ENCODE measurements at places on chromosomes 1 and 21. TPM values are rescaled to one million over a fixed set of nuclear protein-coding genes. Genes with fewer than 3 reads are reported as not detected.

PTPRC gene
- total RNA-seq: 4.5 TPM

TMEM81 gene
- 0.22 TPM for total RNA-seq

TNNT2 gene
- not detected for total RNA-seq

SIPA1L2 gene
- total RNA-seq: 45.0 TPM

MYOM3 gene
- 0.02 TPM for total RNA-seq

ZNF684 gene
- 6.6 TPM for total RNA-seq

DNALI1 gene
- 0.49 TPM for total RNA-seq

CYP4B1 gene
- total RNA-seq: not detected

PGM1 gene
- total RNA-seq: 119 TPM

CFHR3 gene
- total RNA-seq: not detected

SLC6A17 gene
- total RNA-seq: 0.59 TPM

MYCL gene
- total RNA-seq: not detected

CYYR1 gene
- total RNA-seq: not detected

SPATA1 gene
- not detected for total RNA-seq

DNA sequence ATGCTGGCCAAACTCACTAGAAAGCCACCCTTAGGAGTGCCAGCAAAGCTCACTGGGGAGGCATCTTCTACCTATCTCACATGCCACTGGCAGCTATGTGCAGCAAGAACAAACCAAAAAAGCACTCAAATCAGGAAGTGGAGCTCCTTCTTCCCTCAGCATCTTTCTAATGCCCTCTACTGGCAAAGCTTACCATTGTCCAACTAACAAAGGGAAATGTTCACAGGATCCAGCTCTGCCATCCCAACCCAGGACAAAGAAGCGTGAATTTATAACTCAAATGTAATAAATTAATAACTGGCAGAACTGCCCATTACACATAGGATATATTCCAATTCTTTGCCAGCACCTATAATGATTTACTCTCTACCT, 38.9 kb downstream of the LEPR start:
- DNase-seq: peak; percentile 59

- no peak for DNase-seq
These were observed 78.5 kb downstream of the GALNT2 start for GRCh38 chr1:230145505-230145899.

GRCh38 chr1:23909412-23909811, 3.8 kb downstream of the CNR2 start:
- DNase-seq: no peak

GRCh38 chr1:8213136-8213535, 104.8 kb upstream of the SLC45A1 start:
- no peak for DNase-seq

DNA sequence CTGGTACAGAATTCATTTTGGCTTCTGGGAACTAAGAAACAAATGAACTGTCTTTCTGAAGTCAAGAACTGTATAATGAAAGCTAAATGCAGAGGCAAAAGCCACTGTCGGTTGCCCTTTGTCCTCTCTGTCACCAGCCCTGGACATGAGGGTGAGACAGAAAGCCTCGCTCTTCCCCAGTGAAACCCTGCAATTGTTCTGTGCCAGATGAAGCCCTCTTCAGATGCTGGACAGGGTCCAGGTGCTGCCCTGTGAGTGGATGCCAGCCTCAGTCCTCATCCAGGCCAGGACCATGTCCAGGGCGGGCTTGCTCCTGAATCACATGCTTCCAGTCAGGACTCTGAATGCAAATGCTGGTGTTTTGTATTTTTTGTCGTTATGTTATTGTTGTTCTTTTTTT, 138.7 kb downstream of the RUNX1 start:
- DNase-seq: no peak

GRCh38 chr1:57163325-57163724, 197.5 kb upstream of the C8B start:
- no peak for DNase-seq

GRCh38 chr21:16768096-16768495, 744.7 kb upstream of the CXADR start:
- peak; percentile 24 for DNase-seq

GRCh38 chr1:80926531-80926930, 874.2 kb upstream of the ADGRL2 start:
- no peak for DNase-seq

GRCh38 chr1:173867141-173867752, 542 bp downstream of the GAS5 start:
- DNase-seq: no peak

DNA sequence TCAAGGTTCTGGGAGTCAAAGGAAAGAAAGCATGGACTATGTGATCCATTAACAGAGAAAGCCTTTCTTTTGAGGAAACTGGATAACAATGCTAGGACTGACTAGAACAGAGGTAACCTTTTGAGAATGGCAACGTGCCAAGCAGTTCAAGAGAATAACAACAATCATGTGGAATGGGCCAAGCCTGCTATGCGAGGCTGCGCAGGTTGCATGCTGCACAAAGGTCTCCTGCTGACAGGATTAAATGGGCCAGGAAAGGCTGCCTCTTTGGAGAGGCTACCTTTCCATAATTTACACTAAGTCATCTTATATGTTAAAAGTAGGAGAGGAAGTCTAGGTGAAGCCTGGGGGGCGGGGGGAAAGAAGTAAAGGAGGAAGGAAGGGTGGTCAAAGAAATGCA, 5.8 kb downstream of the PCNX2 start:
- no peak for DNase-seq

GRCh38 chr1:239999170-239999569, 92.5 kb upstream of the FMN2 start:
- no peak for DNase-seq

- DNase-seq: no peak
These were observed 65.1 kb downstream of the DISC1 start for GRCh38 chr1:231691618-231692259.

GRCh38 chr1:218171302-218171893, 113.7 kb upstream of the RRP15 start:
- peak; percentile 48 for DNase-seq

GRCh38 chr1:25100151-25100833, 132.0 kb downstream of the SYF2 start:
- DNase-seq: no peak

DNA sequence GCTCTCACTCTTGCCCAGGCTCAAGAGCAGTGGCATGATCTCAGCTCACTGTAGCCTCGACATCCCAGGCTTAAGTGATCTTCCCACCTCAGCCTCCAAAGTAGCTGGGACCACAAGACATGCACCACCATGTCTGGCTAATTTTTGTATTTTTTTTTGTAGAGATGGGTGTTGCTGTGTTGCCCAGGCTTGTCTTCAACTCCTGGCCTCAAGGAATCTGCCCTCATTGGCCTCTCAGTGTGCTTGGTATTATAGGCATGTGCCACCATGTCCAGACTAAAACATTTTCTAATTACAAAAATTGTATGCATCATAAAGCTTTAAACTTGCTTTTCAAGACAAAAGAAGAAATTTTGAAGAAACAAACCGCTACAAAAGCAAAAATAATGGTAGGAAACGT, 20.1 kb downstream of the CBR1 start:
- DNase-seq: no peak

DNA sequence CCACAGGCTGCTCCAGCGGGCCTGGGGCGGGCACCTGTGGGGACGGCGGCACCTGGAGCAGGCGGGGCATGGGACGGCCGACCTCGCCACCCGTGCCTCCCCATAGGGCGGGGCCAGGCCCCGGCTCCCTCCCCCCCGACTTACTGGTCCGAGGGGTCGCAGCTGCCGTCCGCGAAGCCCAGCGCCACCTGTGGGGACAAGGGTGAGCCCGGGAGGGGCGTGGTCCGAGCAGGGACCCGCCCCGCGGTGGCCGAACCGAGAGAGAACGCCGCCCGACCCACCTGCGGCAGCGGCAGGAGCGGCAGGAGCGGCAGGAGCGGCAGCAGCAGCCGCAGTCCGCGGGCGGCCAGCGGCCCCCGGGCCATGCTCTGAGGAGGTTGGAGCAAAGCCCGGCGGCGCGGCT, at the start of gene TMEM52:
TSS of gene TMEM52 (minus strand) at position 379 of the 403 bp plus-strand sequence. CDS start at position 365, 14 bp downstream.
- DNase-seq: no peak

GRCh38 chr1:182603646-182604174, 479 bp downstream of the RGS16 start:
- DNase-seq: no peak

DNA sequence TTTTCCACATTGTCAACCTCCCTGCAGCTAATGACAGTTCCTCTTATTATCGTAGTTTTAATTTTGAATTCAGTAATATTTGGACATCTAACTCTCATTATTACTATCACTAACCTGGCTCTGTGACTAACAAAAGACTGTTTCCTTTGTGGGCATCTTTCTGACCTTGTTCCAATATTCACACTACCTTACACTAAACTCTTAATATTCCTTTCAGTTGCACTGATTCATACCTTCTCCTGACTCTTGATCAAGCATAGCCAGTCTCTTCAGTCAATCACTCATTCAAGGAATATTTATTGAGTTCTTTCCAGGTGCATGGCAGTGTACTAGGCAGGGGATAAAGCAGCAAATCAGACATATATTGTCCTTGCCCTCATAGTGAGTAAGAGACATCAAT, 7.8 kb upstream of the CTNNBIP1 start:
- no peak for DNase-seq

DNA sequence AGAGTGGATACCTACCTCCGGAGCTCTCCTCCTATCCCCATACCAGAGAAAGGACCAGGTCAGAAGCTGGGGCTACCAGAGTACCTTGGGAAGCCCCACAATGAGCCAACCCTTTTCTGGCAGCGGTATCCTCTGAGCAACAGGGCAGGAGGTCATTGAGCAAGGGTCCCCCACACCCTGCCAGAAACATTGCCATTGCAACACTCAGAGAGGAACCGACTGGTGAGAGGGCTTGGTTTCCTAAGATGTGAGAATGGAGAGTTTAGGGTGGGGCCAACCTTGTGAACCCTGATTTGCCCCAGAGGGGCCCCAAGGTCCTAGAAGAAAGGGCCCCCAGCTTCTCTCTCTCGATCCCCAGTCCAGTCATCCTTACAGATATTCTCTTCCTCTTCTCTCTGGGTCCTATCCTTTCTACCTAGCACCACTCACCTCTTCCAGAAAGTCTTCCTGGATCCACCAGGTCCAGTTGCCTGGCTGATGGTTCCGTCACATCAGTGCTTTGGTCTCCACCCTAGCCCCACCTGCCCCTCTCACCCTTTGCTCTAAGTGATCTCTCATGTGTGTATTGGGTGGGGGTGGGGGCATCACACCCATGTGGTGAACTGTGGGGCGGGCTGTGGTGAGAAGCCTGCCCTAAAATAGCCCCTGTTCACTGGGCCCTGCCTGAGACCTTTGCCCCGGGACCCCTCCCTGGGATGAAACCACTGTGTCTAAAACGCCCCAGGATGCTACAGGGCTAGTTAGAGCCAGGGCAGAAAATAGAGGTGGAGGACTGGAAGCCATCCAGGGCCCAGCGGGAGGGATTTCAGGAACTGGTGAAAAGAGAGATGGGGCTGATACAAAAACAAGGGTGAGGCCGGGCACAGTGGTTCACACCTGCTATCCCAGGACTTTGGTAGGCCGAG, 8.7 kb downstream of the FGR start:
- no peak for DNase-seq

DNA sequence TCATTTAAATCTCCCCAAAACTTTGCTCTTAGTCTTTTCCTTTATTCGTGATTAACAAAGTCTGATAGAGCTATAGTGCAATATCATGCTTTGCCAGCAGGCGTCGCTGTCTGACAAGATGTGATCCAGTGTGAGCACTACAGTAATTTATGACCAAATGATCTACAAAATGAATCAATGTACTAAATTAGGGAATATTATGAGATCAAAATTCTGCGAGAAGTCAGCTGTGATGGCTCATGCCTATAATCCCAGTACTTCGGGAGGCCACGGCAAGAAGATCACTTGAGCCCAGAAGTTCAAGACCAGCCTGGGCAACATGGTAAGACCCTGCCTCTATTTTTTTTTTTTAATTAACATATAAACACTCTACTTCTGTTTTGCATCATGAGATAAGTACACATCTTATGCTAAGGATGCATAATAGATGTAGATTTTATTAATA, 3.6 kb upstream of the SPSB1 start:
- DNase-seq: peak; percentile 70

DNA sequence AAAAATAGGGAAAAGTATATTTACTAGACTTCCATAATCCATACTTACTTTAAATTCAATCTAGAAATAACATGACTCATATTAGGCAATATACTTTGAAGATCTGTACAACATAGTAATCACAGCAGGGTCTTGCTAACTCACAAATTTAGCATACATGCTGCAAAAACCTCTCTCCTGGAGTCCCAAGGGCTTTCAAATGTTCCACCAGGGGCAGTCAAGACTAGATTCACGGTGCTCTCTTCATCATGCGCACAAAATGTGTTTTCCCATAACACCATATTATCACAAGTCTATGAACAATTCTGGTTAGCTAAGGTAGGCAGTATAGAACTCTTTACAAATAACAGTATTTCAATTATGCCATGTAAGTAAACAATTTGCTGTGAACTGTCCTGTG, 45.8 kb downstream of the SSX2IP start:
- no peak for DNase-seq

GRCh38 chr1:19036041-19036812, 79.8 kb upstream of the IFFO2 start:
- no peak for DNase-seq

- DNase-seq: peak; percentile 76
These were observed 5.3 kb downstream of the VANGL1 start for GRCh38 chr1:115647047-115647446.

DNA sequence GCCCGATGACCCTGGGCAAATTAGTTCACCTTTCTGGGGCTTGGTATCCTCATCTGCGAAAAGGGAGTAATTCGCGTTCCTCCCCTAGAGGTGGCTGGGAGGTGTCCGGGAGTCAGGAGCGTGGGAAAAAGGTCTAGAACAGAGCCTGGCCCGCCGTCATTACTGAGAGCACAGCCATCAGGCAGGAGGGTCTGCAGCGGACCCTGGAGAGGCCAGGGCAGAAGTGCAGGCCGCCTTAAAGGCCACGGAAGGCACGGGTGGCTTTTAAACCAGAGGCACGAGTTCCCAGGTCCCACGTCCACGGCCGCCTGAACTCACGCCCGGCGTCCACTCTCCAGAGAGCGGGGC, 850 bp downstream of the PANK4 start:
- DNase-seq: no peak
